SJSA1 (cell line): ENCODE measurements at places on chromosomes 3 and 15. TPM values are rescaled to one million over a fixed set of nuclear protein-coding genes. Genes with fewer than 3 reads are reported as not detected.
A peak's percentile ranks its signal among the peaks of the same experiment; 100 is the strongest.

- H3K4me3 ChIP-seq, result no peak overlapping the region
- H3K4me1 ChIP-seq, result peaks cover 23% of the 10 kb centered on the region
- no peak for DNase-seq
- no peaks in the 10 kb centered on the region for H3K27me3 ChIP-seq
- no peak overlapping the region for H3K27ac ChIP-seq
Observed at GRCh38 chr3:71464613-71465012, 118.9 kb downstream of the FOXP1 start.

The XCR1 gene
- not detected in 2 replicates for total RNA-seq

The RRP9 gene
- total RNA-seq, result 41.0 and 45.5 TPM in 2 replicates

- H3K4me3 ChIP-seq, result no peak overlapping the region
- no peak for DNase-seq
- no peaks in the 10 kb centered on the region for H3K36me3 ChIP-seq
- no peaks in the 10 kb centered on the region for H3K27me3 ChIP-seq
Observed at GRCh38 chr3:97291901-97292300, 472.7 kb upstream of the ARL6 start.

DNA sequence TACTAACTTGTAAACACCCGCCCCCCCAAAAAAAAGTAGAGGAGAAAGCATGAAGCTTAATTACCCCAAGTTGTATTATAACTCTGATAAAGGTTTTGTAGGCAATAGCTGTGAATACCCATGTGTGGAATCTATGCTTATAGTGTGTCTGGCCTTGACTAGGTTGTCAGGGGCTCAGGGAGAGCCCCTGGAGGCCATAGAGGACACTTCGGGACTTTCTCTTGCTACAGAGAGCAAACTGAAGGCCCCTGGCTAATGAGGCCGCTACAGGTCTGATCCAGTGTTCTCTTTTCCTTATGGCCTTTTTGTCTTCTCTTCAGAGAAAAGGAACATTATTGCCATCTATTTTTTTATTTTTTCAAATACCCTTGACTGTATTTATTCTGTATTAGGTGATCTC lies 19.1 kb upstream of the SCAANT1 start:
- H3K27me3 ChIP-seq, result no peaks in the 10 kb centered on the region
- no peak overlapping the region for H3K27ac ChIP-seq
- DNase-seq, result no peak
- H3K4me3 ChIP-seq, result no peak overlapping the region

The SEMA3B gene
- 2.6 and 6.5 TPM in 2 replicates for total RNA-seq

- peak; percentile 40 for DNase-seq
- H3K4me1 ChIP-seq, result peaks cover 49% of the 10 kb centered on the region
- no peak overlapping the region for H3K4me3 ChIP-seq
- peak overlapping the region; percentile 97 for H3K27ac ChIP-seq
- H3K27me3 ChIP-seq, result no peaks in the 10 kb centered on the region
Observed at GRCh38 chr3:55190331-55190730, 262.5 kb upstream of the LRTM1 start.

The CLDN16 gene
- 0.08 TPM in 1 of 2 replicates, not detected in the other for total RNA-seq

DNA sequence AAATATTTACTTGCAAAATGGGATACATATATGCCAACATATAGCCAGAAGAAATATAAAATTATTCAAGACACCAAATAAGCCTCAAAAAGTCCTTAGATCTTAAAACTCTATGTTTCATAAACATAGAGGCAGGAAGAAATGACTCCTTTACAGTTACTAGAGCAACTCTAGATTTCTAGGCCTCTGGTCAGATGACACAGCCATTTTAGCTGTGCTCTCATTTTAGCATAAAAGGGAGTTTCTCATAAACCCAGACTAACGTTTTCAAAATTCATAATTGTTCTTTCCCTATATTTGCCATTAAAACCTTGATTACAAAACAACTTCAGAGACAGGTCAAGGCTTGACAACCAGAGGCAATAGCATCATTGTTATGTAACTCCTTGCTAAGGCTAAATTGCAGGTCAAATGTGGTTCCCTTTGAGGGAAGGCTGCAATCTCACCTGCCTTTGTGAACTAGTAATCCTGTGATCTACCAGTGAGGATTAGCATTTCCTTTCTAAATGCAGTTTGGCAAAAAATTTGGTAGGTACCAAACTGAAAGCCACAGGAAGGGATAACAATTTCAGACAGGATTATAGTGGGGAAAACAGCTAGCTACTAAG lies 8.2 kb downstream of the THOC7 start:
- peaks cover 13% of the 10 kb centered on the region for H3K4me1 ChIP-seq
- H3K4me3 ChIP-seq, result no peak overlapping the region
- no peaks in the 10 kb centered on the region for H3K27me3 ChIP-seq

- peaks cover 14% of the 10 kb centered on the region for H3K27me3 ChIP-seq
- DNase-seq, result no peak
- H3K4me3 ChIP-seq, result no peak overlapping the region
Observed at GRCh38 chr15:57586661-57587424, 4.9 kb upstream of the MYZAP start.

DNA sequence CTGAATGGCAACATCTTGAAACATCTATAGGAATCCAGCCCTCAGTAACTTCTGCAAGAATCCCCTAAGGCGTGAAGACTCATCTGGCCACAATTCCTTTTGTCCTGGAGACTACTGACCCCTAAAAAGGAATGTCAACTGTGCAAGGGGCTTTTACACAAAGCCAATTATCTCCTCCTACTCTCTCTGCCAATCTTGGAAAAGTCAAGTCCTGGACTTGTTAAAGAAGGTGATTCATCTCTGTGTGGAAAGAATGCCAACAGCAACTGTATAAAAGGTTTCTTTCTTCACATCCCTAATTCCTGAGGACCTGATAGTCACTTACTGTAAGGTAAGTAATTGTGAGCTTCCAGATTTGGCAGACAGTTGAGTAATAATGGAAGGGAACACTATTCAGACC lies 22.3 kb downstream of the THRB start:
- H3K27me3 ChIP-seq, result no peaks in the 10 kb centered on the region
- no peak overlapping the region for H3K4me3 ChIP-seq
- peaks cover 4% of the 10 kb centered on the region; the same call in 1 of the 2 replicates for H3K4me1 ChIP-seq
- H3K27ac ChIP-seq, result no peak overlapping the region

DNA sequence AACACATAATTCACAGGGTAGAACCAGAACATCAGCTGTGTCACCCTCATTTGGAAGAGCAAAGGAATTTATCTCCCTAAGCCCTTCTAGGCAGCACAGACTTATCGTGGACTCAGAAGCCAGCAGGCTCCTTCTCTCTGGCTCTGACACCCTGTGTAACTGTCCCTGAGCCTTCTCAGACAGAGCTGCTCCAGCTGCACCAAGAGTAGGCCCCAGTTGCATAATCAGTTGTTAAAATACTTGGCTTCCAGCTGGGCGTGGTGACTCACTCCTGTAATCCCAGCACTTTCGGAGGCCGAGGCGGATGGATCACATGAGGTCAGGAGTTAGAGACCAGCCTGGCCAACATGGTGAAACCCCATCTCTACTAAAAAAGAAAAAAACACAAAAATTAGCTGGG lies 49.4 kb upstream of the ACVR2B start:
- no peak for DNase-seq
- H3K27ac ChIP-seq, result no peak overlapping the region
- H3K36me3 ChIP-seq, result no peaks in the 10 kb centered on the region
- H3K4me1 ChIP-seq, result no peaks in the 10 kb centered on the region
- no peaks in the 10 kb centered on the region for H3K27me3 ChIP-seq
